ENCODE measurements at places on chromosomes 12 and 14.
A peak's percentile ranks its signal among the peaks of the same experiment; 100 is the strongest.

- no peak for DNase-seq
Observed at GRCh38 chr12:108235985-108236263, 103.2 kb downstream of the CMKLR1 start.

GRCh38 chr12:50099302-50100008 is 4.4 kb upstream of the GPD1 start:
- DNase-seq = no peak

DNA sequence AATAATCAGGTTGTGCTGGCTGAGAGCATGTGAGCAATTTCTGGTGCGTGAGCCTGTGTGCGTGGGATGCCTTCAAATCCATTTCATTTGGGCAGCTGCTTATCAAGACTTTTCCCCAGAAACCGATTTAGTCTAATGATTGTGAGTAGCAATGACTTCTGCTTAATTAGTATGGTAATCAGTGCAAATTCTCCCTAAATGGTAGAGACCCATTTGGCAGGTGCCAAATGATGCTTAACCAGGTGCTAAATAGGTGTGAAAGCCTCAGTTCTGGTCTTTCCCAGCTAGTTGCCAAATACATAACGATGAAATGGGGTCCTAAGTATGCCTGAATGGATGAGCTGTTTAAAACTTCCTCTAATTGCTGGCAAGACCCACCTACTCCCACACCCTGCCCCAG is 248.4 kb upstream of the CCDC196 start:
- DNase-seq = no peak

- DNase-seq = no peak
Observed at GRCh38 chr12:131066886-131067490, 113.3 kb downstream of the ADGRD1 start.

- DNase-seq = peak; percentile 39
Observed at GRCh38 chr14:65302571-65303189, 109.8 kb upstream of the FUT8 start.

DNA sequence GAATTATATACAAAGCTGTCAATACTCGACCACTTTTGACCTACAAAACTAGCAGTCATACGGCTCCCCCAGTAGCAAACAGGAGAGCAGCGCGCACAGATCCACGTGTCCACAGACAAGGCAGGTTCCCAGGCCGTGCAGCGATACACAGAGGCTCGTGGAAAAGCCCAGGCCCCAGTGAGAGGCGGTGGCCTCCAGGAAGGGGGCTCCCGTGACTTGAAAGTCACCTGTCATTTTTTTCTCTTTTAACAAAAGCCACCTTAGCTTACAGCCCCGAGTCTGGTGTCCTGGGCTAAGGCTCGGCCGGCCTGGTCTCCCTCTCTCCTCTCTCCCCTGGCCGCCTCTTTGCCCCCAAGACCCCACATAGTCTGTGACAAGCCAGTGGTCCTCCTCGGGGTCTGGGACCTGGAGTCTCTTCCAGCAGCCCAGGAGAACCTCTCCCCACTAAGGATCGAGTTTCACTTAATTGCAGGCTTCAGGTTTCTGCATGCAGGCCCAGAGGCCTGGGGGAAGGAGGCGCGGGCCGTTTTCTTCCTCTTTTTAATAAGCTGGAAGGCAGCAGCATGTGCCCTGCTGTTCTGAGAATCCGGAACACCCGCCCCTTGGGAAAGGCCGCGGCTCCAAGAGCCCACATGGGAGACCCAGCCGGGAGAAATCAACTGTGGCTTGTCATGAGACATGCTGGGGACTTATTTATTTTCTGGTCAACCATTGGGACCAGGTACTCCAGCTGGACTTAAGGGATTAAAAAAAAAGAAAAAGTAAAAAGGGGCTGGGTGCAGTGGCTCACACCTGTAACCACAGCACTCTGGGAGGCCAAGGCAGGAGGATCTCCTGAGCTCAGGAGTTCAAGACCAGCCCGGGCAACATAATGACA is 15.9 kb downstream of the NCOR2 start:
- peak; percentile 55 for DNase-seq

DNA sequence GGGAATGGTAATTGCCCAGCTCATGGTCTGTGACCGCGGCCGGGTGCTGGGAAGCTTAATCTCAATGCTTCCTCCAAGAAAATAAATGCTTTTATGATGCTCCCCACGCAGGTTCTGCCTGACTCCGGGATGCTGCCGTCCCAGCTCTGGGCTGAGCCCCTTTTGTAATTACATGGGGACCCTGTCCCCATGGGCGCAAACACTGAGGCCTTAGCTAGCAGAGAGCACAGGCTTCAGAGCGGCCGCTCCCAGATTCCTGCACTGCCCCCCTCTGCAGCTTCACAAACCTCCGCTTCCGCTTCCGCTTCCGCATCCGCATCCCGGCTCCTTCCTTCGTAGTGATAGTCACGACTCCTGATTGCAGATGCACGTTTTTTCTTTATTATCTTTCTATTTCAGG is 129.5 kb downstream of the KIF26A start:
- DNase-seq = peak; percentile 20

DNA sequence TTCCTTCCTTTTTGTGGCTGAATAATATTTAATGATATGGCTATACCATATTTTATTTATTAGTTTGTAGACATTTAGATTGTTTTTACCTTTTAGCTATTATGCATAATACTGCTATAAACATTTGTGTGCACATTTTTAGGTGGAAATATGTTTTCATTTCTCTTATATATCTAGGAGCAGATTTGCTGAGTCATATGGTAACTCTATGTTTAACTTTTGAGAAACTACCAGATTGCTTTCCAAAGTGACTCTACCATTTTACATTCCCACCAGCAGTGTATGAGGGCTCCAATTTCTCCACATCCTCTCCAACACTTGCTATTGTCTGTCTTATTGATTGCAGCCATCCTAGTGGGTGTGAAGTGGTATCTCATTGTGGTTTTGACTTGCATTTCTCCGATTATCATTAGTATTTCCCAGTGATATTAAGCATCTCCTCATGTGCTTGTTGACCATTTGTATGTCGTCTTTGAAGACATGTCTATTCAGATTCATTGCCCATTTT is 160.2 kb downstream of the KICS2 start:
- DNase-seq = no peak

DNA sequence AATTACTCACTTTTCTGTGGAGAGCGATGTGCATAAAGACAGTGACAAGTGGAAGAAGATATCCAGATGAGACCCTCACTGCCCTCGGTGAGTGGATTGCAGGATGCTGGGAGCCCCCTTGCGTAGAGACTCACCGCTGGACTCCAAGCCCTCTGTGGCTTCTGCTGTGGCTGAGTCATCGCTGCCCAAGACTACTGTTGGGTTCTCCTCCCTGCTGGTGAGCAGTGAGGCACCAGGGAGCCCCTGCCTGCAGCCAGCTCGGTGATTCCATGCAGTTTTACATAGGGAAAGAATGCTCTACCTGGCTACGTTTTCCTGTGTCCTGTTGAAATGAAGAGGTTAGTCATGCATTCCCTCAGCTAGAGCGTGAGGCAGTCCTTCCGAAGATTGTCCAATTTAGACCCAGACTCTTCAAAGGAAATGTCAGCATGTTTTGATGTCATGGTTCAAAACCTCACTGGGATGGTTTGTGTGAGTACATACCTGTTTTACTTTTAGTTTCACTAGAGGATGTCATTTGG is 28.2 kb downstream of the TRAF3 start:
- no peak for DNase-seq

DNA sequence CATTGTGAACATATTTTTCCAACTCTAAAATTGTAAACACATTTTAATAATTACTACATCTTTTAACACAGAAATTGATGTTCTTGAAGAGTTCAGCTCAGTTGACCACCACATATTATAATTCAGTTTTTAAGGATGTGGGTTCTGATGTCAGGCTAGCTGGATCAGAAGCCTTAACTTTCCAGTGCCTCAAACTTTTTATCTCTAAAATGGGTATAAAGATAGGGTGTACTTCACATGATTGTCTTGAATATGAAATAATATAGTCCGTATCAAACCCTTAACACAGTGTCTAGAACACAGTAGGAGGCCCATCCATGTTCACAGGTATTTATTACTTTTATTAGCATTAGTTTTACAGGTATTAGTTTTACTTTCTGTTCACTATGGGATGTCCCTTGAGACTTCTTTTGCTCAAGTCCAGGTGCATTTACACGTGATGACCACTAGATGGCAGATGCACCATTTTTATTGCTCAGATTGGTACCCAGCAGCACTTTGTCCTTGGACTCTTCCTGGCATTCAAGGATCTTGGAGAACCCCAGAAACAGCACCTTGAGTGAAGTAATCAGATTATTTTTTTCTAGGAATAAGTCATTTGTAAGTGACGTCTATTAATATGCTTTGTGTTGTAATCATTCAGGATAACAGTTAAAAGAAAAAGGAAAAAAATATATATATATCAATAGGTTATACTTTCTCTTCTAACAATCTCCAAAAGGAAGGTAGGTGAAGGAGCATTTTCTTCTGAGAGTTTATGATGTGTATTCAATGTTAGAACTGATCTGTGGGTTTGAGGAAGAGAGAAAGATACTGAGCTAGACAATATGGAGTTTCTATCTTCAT is 580.2 kb downstream of the ETNK1 start:
- no peak for DNase-seq

- no peak for DNase-seq
Observed at GRCh38 chr12:2513141-2514037, 281.4 kb upstream of the FKBP4 start.

GRCh38 chr12:89280833-89281538 is 71.3 kb downstream of the DUSP6 start:
- DNase-seq = no peak

DNA sequence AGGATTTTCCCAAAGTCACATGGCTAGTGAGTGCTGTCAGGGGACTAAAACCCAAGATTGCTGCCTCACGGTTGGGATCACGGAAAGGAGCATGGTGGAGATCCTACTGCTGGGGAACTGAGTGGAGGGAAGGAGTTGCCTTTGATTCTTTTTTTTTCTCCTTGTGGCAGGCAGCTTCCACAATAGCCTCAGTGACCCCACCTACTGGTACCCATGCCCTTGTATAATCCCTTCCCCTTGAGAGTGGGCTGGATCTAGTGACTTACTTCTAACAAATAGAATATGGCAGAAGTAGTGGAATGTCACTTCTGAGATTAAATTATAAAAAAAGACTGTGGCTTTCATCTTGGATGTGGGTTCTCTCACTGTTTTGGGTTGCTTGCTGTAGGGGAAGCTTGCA is 135.7 kb downstream of the DICER1 start:
- DNase-seq = no peak

GRCh38 chr12:1740161-1740948 is 49.5 kb downstream of the ADIPOR2 start:
- no peak for DNase-seq

GRCh38 chr14:76710056-76711010 is 50.9 kb upstream of the VASH1 start:
- peak; percentile 22 for DNase-seq

GRCh38 chr14:31926123-31926522 is 151.0 kb upstream of the ARHGAP5 start:
- no peak for DNase-seq

GRCh38 chr12:116091579-116091978 is 185.9 kb downstream of the MED13L start:
- DNase-seq = no peak

DNA sequence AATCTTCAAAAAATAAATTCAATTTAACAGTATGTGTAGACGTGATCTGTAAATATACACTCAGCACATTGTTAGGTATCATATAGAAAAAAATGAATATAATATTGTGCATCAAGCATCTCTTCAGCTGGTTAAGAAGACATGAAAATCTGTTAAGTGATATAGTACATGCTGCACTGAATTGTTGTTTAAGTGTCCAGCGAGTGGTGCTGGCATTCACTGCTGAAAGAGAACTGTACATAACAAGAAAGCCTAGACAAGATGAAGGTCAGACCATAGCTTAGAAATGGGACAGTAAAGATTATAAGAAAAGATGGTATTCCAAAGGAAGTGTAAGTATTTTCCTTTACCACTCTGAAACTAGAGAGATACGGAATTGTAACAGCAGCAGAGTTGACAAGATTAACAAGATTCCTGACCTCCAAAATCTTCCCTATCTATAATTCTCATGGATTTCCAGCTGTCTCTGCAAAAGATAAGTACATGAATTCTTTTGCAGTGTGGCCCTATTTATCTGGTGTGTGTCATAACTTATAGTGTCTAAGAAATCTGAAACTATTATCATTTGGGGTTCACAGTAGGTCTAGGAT is 198.6 kb downstream of the FLRT2 start:
- no peak for DNase-seq

GRCh38 chr14:92684801-92685560 is 63.4 kb downstream of the LGMN start:
- DNase-seq = no peak

DNA sequence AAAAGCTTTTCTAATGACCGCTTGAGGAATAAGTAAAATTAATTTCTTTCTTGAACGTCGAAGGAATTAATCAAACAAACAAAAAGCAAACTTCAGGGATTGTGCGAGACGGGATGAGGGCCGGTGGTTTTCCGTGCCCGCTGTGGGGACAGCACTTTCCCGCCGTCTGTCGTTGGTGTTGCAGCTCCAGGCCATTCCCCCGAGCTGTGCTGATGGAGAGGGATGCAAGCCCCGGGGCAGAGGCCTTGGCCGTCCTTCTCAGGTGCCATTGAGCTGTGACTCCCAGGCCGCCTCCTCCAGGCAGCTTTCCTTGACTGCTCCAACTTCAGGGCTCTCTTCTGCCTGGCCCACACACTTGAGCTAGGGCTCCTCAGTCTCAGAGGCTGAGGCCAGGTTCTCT is 109.0 kb upstream of the C14orf180 start:
- DNase-seq = no peak

- DNase-seq = no peak
Observed at GRCh38 chr12:22206111-22206728, 128.3 kb downstream of the ST8SIA1 start.

- DNase-seq = no peak
Observed at GRCh38 chr12:124423761-124424515, 129.0 kb downstream of the RFLNA start.

GRCh38 chr12:118237908-118238307 is 102.0 kb downstream of the PEBP1 start:
- no peak for DNase-seq

- no peak for DNase-seq
Observed at GRCh38 chr12:12486661-12487240, 75.9 kb downstream of the DUSP16 start.

GRCh38 chr12:119383206-119383605 is 48.7 kb downstream of the CCDC60 start:
- no peak for DNase-seq

DNA sequence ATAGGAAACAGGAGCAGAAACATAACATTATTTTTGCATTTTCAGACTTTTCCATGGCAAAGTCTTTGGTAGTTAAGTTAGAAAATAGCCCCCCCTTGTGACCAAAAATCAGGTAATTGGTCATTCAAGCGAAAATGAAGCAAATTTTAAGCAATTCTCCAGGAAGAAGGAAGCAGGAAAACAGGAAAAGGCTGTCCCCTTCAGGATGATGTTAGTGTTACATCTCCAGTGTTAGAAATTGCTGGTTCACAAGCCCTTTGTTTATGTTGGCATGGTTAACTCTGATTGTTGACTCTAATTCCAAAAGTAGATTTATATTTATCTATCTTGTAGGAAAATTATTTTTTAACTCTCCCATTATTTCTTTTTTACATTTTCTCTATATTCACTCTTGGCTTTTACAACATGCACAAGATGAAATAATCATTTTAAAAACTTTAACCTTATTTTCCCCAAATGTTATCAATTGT is 18.8 kb upstream of the GAS2L3 start:
- DNase-seq = peak; percentile 44

Data from colonic mucosa (tissue), 4 donors.